ENCODE measurements at places on chromosomes 2 and 18. TPM values are rescaled to one million over a fixed set of nuclear protein-coding genes. Genes with fewer than 3 reads are reported as not detected.

The GPN1 gene
- 34.2 TPM for total RNA-seq

The UGT1A10 gene
- total RNA-seq: 0.10 TPM

The SLC23A3 gene
- 8.1 TPM for total RNA-seq

The DOK6 gene
- 14.1 TPM for total RNA-seq

The YPEL5 gene
- total RNA-seq: 110 TPM

The ACTR1B gene
- total RNA-seq: 72.0 TPM

The HNRNPA3 gene
- 33.9 TPM for total RNA-seq

The REG1B gene
- total RNA-seq: not detected

The CCDC85A gene
- total RNA-seq: 0.13 TPM

The HOXD4 gene
- 4.6 TPM for total RNA-seq

The CRYGC gene
- total RNA-seq: not detected

The NEU2 gene
- not detected for total RNA-seq

The PDK1 gene
- total RNA-seq: 53.0 TPM

The C2orf78 gene
- not detected for total RNA-seq

The ALPP gene
- total RNA-seq: not detected
